ENCODE measurements at places on chromosomes 5 and 9.
A peak's percentile ranks its signal among the peaks of the same experiment; 100 is the strongest.

DNA sequence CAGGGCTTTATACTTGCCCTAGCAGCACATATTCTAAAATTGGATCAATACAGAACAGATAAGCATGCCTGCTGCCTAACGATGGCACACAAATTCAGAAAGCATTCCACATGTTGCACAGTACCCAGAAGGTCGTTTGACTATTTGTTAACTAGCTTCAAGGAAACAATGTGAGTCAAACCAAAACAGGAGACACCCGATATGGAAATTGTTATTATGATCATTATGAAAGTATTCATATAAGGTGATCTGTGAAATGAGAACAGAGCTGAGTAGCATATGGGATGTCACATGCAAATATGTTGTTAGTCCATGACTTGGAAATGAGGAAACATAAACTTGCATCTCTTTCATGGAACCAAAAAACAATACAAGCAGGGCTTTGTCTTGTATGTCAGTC, 56.3 kb upstream of the BICD2 start:
- DNase-seq, result no peak

- no peak for DNase-seq
Observed at GRCh38 chr5:66633754-66634153, 37.6 kb downstream of the MAST4 start.

DNA sequence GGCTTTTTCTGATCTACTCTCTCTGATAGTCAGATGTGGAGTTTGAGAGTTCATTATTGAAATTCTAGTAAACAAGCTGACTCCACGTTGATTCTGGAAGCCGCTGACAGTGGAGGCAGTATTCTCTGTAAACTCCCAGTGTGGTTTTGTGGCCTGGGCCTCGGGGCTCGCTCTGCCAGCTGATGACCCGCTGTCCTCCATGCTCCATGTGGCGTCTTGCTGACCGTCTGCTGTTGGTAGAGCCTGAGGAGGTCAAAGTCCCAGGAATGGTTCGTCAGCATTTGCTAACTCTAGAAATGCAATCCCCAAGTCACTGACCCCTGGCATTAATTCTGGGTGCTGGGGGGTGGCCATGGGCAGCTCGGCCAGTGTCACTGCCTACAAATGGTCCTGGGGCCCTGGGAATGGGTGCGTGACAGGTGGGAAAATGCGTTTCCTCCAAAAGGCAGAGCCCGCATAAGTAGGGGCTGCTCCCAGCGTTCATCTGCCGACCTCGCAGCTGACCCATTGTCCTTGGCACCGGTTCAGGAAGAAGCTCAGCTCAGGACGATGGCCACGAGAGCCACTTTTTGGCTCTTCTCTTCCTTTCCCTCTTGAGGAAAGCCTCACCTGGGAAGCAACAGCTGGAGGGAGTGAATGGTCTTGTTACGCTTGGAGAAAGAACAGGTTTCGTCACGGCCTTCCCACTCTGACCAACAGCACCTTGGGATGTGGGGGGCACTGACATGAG, 55.1 kb downstream of the MRPL36 start:
- DNase-seq, result no peak

GRCh38 chr5:174735498-174736330, 11.3 kb downstream of the MSX2 start:
- DNase-seq, result no peak

- DNase-seq, result no peak
Observed at GRCh38 chr9:134494273-134494815, 147.3 kb upstream of the COL5A1 start.

DNA sequence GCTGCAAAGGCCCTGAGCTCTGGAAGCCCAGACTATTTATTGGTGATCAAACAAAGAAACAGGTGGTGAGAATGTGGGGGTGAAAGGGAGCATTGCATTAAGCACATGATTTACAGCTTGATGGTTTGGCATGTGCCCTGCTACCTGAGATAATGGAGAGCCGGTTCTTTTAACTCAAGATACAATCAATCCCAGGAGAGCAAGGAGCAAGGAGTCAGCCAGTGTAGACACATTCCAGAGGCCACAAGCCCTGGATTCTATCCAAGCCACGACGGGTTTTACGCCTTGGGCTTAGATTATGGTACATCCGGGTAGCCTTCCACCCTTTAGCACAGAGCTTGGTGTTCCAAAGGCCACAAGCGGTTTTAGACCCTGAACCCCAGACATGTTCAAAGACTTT, 292.2 kb downstream of the CYLC2 start:
- no peak for DNase-seq

- DNase-seq, result peak; percentile 88
Observed at GRCh38 chr5:172758077-172758833, 12.7 kb downstream of the DUSP1 start.

DNA sequence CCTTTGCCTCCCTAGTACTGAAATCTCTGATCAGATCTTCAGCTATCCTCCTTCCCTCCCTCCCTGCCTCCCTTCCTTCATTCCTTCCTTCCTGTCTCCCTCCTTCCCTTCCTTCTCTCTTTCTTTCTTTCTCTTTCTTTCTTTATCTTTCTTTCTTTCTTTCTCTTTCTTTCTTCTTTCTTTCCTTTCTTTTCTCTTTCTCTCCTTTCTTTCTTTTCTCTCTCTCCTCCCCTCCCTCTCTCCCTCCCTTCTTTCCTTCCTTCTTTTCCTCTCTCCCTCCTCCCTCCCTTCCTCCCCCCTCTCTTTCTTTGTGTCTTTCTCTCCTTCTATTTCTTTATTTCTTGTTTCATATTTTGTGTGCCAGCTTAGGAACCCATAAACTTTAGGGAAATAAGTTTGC, 23.9 kb upstream of the ANKRD55 start:
- no peak for DNase-seq

GRCh38 chr9:115939065-115939765, 214.4 kb upstream of the PAPPA start:
- DNase-seq, result no peak

GRCh38 chr5:36502608-36503007, 103.8 kb upstream of the SLC1A3 start:
- peak; percentile 71 for DNase-seq

- no peak for DNase-seq
Observed at GRCh38 chr5:59542851-59543820, 350.4 kb downstream of the PDE4D start.

DNA sequence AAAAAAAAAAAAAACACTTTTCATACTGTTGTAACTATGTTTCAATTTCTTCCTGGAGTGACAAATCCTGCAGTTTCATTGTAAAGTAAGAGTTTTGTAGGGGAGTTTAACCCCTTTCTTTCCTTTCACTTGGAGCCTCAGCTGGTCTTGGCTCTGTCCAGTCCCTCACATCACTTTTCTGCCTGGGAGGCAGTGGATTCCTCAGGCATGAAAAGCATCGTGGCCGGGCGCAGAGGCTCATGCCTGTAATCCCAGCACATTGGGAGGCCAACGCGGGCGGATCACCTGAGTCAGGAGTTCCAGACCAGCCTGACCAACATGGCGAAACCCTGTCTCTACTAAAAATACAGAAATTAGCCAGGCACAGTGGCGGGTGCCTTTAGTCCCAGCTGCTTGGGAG, 45.6 kb upstream of the MYO10 start:
- no peak for DNase-seq

- no peak for DNase-seq
Observed at GRCh38 chr5:147290261-147290660, 55.4 kb downstream of the STK32A start.

- DNase-seq, result no peak
Observed at GRCh38 chr5:124669300-124669648, 77.2 kb downstream of the ZNF608 start.

GRCh38 chr5:75964008-75964407, 119.2 kb upstream of the SV2C start:
- no peak for DNase-seq

- DNase-seq, result no peak
Observed at GRCh38 chr9:84670138-84671041, 861 bp downstream of the NTRK2 start.

- no peak for DNase-seq
Observed at GRCh38 chr5:106634375-106634774, 1036.4 kb downstream of the EFNA5 start.

GRCh38 chr5:115558388-115558956, 13.9 kb upstream of the FEM1C start:
- no peak for DNase-seq

- no peak for DNase-seq
Observed at GRCh38 chr5:170362656-170363055, 26.5 kb downstream of the KCNMB1 start.

GRCh38 chr5:14581891-14582796, 552 bp downstream of the OTULINL start:
- peak; percentile 33 for DNase-seq

DNA sequence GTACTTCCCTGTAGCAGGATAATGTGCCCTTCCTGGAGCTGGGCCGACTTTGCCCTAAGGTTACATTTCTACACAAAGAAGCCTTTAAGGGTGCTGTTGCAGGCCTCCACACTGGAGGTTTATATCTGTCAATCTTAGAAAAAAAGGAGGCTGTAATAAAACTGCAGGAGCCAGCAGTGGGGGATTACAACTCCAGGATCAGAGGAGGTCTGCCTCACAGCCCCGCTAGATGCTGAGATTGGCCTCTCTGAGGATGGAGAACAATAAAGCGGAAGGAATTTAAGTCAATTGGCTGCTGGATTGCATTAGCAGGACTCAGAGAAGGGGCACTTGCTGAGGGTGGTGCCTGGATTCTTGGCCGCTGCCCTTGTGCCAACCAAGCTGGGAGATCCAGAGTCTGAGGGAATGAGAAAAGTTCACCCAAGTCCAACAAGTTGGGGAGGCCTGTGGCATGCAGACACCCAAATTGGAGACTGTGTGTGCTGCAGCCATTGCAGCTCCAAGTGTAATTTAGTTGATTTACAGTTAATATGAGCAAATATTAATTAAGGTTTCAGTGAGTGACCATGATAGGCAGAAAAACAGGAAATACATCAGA, 99.0 kb upstream of the SSBP2 start:
- DNase-seq, result no peak

- no peak for DNase-seq
Observed at GRCh38 chr5:170342153-170342725, 44.7 kb upstream of the LCP2 start.
